SJCRH30 (cell line): ENCODE measurements at places on chromosomes 16 and 17. TPM values are rescaled to one million over a fixed set of nuclear protein-coding genes. Genes with fewer than 3 reads are reported as not detected.

Gene SYT17
- total RNA-seq, result 10.6 and 11.3 TPM in 2 replicates

Gene SRR
- 6.3 and 8.7 TPM in 2 replicates for total RNA-seq

Gene PLEKHH3
- total RNA-seq, result 10.9 and 13.7 TPM in 2 replicates

Gene CDRT4
- 0.04 TPM in 1 of 2 replicates, not detected in the other for total RNA-seq

Gene TEDC2
- total RNA-seq, result 26.0 and 30.9 TPM in 2 replicates

Gene TEKT1
- total RNA-seq, result not detected in 2 replicates

Gene ZNF624
- 18.0 and 21.0 TPM in 2 replicates for total RNA-seq

DNA sequence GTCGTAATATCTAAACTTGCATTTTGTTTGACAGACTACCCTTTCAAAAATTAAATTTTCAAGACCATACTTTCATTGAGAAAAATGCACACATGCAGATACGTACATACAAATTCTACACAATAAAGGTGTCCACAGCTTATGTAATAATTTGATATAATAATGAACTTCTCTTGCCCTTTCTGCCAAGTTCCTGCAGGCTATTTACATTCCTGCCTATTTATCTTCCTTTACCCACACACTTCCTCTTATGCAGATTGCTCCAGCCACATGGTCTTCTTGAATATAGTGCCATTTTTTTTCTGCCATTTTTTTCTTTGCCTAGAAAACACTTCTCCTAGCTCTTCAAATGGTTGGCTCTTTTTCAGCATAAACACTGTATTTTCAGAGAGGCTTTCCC, 826.9 kb upstream of the CDH8 start:
- no peaks in the 10 kb centered on the region for H3K36me3 ChIP-seq
- DNase-seq, result no peak
- no peak overlapping the region for H3K4me3 ChIP-seq
- H3K27me3 ChIP-seq, result peaks cover 10% of the 10 kb centered on the region; the same call in 1 of the 2 replicates
- H3K27ac ChIP-seq, result no peak overlapping the region
- no peaks in the 10 kb centered on the region for H3K4me1 ChIP-seq

DNA sequence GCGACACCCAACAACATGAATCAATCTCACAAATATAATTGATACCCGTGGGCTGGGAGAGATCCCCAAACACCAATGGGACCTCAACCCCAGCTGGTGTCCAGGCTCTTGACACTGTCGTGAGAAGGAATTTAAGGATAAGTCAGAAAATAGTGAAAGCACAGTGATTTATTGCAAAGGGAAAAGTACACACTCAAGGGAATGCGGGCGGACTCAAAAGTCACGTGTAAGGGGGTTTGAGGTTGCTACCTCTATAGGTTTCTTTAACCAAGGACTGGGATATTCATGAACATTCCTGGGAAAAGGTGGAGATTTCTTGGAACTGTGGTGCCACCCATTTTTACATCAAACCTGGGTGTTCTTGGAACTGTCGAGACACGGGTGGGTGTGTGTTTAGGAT, 6.3 kb upstream of the ZDHHC7 start:
- no peaks in the 10 kb centered on the region for H3K36me3 ChIP-seq
- DNase-seq, result no peak
- H3K27me3 ChIP-seq, result no peaks in the 10 kb centered on the region
- no peak overlapping the region for H3K4me3 ChIP-seq
- no peak overlapping the region for H3K27ac ChIP-seq

- peaks cover under 1% of the 10 kb centered on the region for H3K4me1 ChIP-seq
- no peak for DNase-seq
- H3K27ac ChIP-seq, result no peak overlapping the region
- H3K27me3 ChIP-seq, result no peaks in the 10 kb centered on the region
- no peak overlapping the region for H3K4me3 ChIP-seq
Measured at GRCh38 chr16:23284584-23284983, 17.5 kb upstream of the SCNN1B start.

DNA sequence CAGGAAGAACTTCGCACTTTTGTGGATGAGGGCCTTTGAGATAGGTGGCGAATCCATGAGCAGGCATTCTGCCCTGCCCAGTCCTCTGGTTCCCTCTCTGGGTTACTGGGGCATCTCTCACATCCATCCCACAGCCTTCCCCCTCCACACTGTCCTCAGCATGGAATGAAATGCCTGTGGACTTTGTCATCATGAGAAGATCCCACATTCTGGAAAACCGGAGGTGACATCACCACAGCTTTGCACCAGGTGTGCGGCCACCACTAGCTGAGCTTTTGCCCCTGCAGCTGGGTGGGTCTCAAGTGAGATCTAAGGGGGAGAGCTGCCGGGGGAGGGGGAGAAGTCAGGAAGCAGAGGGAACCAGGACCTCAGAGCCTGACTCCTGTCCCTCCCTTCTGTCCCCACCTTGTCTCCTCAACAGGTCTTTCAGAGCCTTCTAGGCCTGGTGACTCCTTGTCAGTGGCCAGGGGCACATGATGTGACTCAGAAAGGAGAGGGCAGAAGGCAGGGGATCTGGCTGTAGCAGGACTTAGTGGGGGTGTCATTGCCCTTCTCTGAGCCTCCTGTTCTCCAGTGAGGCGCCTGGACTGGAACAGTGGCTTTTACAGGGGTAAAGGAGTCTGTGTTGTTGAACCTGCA, 40.0 kb upstream of the DLX4 start:
- peaks cover 38% of the 10 kb centered on the region for H3K4me1 ChIP-seq
- H3K27me3 ChIP-seq, result no peaks in the 10 kb centered on the region
- H3K27ac ChIP-seq, result peak overlapping the region; percentile 47
- no peak overlapping the region for H3K4me3 ChIP-seq
- no peaks in the 10 kb centered on the region for H3K36me3 ChIP-seq

DNA sequence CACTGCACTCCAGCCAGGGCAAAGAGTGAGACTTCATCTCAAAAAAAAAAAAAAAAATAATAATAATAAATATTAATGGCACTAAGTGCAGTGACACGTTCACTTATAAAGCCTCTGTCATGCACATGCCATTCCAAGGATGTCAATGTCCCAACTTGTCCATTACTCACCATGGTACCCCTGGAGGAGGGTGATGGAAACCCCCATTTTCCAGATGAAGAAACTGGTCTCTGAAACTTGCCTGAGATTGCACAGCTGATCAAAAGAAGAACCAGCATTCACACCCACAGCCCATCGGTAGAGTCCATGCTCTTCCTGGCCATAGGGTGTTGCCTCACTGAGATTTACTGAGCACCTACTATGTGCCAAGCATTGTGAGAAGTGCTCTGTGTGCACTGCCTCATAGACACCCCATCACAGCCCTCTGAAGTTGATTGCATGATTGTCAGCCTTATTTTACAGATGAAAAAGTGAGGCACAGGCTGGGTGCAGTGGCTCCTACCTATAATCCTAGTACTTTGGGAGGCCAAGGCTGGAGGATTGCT, 123.7 kb downstream of the ABCC1 start:
- no peak for DNase-seq
- H3K27ac ChIP-seq, result no peak overlapping the region
- H3K4me1 ChIP-seq, result peaks cover 30% of the 10 kb centered on the region
- H3K27me3 ChIP-seq, result no peaks in the 10 kb centered on the region

DNA sequence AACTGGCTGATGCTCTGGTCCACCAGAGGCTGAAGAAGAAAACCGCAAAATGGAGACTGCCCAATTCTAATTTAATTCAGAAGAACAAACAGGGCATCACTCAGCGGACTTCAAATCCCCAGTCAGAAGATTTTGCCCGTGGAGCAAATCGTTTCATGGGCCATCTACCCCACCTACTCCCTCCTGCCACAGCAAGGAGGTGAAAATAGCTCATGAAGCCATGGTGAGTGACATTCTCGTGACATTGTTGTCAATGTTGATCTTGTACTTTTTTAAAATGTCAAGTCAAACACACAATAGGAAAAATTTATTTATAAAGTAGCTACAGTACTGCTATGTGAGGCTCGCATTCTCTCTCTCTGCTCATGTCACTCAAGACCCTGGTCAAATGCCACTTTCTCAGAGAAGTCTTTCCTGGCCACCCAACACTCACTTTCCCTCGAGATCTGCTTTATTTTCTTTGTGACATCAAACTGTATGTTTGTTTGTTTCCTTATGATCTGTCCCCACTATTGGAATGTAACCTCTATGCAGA, 31.3 kb upstream of the SOX9 start:
- DNase-seq, result no peak
- H3K27ac ChIP-seq, result no peak overlapping the region
- H3K4me3 ChIP-seq, result no peak overlapping the region

GRCh38 chr16:1420111-1420539, 422 bp downstream of the UQCC4 start:
- DNase-seq, result no peak
- peak overlapping the region; percentile 95 for H3K4me3 ChIP-seq
- no peaks in the 10 kb centered on the region for H3K4me1 ChIP-seq
- H3K36me3 ChIP-seq, result no peaks in the 10 kb centered on the region

DNA sequence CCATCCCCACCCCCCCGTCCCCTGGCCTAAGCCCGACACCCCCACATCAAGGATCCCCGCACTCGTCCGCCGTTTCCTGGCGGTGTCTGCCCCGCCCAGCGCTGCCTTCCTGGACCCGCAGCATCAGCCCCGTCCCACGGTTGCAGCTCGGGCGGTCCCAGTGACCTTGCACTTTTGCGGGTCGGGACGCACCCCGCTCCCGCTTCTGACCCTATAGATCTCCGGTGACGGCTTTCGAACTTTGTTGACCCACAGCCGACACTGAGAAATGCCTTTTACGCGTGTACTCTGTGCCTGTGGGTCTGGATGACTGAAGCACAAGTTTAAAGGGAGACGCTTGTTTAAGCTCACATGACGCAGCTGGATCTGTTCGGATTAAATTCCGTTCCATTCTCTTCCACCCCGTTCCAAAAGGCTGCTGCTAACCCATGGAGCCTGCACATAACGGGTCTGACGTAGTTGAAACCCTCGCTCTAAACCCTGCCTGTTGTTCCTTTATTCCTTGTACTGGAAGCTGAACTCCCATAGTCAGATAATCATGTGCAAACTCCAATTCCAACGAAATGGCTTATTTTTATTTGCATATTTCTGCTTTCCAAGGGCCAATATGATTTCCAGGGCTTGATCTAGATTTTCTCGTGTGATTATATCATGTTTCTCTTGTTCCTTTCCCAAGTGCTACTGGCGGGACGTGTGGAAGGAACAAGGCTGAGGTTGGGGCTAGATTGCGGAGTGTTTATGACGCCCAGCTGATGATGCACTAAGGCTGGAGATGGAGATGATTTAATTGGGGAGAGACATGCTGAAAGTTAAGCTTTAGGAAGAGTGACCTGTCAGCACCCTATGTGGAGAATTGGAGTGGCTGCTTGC, 834 bp downstream of the FLYWCH1 start:
- no peaks in the 10 kb centered on the region for H3K36me3 ChIP-seq
- no peak overlapping the region for H3K27ac ChIP-seq
- H3K27me3 ChIP-seq, result no peaks in the 10 kb centered on the region
- H3K4me1 ChIP-seq, result peaks cover 4% of the 10 kb centered on the region
- peak overlapping the region; percentile 82 for H3K4me3 ChIP-seq

DNA sequence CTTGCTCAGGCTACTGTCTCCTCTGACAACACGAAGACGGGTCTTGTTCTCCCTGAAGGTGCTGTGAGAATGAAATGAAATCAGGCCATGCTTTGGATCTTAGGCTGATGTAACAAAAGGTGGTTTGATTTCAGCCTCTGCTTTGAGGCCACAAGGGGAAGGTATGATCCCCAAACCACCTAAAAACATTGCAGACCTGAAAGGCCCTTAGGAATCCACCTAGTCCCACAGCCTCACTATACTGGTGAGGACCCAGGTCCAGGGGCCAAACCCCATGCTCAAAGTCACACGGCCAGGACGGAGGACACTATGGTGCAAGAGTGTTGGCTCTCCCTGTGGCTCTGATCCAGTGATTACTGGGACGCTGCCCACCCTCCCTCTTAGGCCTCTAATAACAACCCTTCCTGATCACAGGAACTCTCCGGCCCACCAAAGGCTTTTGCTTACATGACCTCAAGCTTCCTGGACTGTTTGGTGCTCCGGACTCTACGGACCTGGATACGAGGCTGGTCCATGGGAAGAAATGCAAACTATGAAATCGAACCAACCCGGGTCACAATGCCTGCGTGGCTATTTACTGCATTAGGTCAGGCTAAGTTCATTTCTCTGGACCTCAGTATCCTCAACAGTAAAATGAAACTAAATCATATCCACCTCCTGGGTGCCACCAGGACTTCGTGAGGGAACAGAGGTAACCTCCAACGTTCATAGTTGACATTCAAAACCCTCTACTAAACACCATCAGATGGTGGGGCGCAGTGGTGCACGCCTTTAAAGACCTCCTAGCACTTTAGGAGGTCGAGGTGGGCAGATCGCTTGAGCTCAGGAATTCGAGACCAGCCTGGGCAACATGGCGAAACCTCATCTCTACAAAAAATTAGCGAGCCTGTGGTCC, 1.5 kb downstream of the TRIM25 start:
- DNase-seq, result no peak
- peaks cover 18% of the 10 kb centered on the region for H3K4me1 ChIP-seq
- no peak overlapping the region for H3K27ac ChIP-seq
- H3K36me3 ChIP-seq, result no peaks in the 10 kb centered on the region
- no peak overlapping the region for H3K4me3 ChIP-seq

GRCh38 chr16:1890708-1891050, 18.7 kb upstream of the MEIOB start:
- H3K4me1 ChIP-seq, result no peaks in the 10 kb centered on the region

DNA sequence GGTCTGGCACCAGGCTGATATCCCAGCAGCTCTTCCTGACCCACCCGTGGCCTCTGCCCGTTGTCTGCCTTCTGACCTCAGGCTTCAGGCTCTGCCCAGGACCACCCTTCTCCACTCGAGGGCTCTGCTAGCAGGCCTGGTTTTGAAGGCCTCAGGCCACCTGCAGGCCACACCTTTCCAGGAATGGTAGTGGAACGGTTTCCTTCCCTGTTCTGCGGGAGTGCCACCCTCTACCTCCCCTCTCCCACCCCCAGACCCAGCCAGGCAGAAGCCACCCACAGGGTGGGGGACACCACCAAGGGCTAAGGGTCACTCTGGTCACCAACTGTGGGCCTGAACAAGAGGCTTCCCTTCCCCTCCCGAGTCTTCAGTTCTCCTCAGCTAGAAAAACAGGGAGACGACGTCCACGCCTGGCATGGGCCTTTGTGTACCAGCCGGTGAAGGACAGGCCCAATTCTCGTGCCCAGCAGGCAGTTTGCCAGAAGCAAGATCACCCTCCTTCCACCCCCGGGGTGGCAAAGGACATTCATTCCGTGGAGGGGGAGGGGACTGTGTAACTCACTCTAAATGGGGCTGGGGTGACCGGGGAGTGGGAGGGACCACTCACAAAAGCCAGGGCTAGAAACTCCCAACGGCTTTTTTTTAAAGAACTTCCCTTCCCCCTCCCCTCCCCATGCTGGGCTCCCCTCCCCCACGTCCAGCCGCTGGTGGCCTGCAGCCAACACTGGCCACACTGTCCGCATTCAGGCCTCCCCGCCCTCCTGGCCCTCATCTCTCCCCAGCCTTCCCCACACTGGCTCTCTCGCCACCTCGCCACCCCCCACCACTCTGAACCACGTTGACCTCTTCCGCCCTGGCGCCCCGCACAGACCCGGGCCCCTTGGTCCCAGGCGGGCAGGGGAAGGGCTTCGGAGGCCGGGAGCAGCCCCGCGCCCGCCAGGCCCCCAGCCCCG, 7.7 kb downstream of the CBX4 start:
- no peak overlapping the region for H3K4me3 ChIP-seq
- H3K4me1 ChIP-seq, result peaks cover 2% of the 10 kb centered on the region; the same call in 1 of the 2 replicates
- H3K27me3 ChIP-seq, result no peaks in the 10 kb centered on the region
- no peak overlapping the region for H3K27ac ChIP-seq
- peaks cover 28% of the 10 kb centered on the region for H3K36me3 ChIP-seq
- DNase-seq, result no peak
